ENCODE measurements at places on chromosomes 13 and 19.

- no peak for DNase-seq
Measured at GRCh38 chr19:55552620-55553019, 7.3 kb upstream of the SBK3 start.

- no peak for DNase-seq
Measured at GRCh38 chr13:90968166-90968904, 379.2 kb upstream of the MIR17HG start.

GRCh38 chr13:48112896-48113755 is 18.2 kb upstream of the MED4 start:
- no peak for DNase-seq

- DNase-seq = peak; percentile 45
Measured at GRCh38 chr19:41993612-41994483, at the start of gene ATP1A3. ATP1A3 (minus strand) TSS chr19:41994230; CDS start chr19:41994076, 154 bp downstream.

DNA sequence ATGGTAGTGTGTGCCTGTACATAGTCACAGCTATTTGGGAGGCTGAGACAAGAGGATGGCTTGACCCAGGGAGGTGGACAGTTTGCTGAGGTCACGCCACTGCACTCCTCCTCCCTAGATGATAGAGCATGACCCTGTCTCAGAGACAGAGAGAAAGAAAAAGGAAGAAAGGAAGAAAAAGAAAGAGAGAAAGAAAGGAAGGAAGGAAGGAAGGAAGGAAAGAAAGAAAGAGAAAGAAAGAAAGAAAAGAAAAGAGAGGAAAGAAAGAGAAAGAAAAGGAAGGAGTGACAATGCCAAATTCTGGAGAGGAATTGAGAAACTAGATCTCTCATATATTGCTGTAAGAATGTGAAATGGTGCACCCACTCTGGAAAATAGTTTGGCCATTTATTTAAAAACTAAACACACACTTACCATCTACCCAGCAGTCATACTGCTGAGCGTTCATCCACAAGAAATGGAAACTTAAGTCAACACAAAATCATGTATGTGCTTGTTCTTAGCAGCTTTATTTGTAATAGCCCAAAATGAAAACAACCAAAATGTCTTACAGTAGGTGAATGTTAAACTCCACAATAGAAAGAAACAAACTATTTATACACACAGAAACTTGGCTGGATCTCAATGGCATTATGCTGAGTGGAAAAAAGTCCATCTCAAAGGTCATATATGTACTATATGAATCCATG is 7.5 kb downstream of the TEX101 start:
- DNase-seq = no peak

DNA sequence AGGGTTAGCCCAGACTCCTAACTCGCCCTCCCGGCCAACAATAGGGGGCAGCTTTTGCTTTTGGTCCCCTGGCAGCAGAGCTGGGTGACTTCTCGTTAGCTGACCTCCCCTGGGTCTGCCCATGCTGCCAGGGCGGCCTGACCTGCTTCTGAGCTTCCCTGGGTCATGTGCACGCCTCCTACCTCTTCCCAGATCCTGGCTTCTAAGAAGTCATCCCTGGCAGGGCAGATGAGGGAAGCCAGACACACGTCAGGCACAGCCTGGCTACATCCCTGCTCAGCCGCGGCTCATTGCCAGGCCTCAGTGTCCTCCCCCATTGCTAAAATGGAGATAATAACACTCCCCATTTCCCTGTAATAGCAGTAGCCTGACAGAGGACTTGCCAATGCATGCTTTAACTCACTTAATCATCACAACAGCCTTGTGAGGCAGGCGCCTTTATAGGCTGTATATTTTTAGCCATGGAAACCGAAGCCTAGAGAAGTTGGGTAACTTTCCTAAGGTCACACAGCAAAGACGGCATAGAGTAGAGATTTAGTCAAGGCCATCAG is 2.1 kb downstream of the KCNK6 start:
- DNase-seq = no peak

GRCh38 chr19:4597975-4598671 is 38.6 kb upstream of the SEMA6B start:
- DNase-seq = no peak

DNA sequence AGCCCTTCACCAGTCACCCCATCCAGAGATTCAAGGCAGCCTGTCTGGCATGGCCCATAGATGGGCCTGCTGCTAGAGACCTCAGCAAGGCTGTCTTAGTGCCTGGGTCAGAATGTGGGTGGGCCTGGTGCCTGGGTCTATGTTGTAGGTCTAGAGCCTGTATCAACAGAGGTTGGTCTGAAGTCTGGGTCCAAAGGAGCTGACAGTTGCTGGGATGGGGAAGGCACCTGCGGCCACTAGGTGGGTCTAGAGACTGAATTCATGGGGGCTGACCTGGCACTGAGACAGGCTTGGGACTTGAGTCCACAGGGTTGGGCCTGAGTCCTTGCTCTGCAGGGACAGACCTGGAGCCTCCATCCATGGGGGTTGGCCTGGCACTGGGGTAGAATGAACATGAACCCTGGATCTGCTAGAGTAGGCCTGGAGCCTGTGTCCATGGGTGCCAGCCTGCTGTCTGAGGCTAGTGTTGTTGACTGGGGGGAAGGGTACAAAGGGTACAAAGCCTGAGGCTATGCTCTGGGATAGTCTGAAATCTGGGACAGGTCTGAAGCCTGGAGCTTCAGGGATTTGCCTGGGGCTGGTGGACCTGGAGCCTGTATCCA is 516.8 kb downstream of the OLFM4 start:
- DNase-seq = no peak

- peak; percentile 52 for DNase-seq
Measured at GRCh38 chr19:46616631-46617322, 8.1 kb downstream of the PTGIR start.

DNA sequence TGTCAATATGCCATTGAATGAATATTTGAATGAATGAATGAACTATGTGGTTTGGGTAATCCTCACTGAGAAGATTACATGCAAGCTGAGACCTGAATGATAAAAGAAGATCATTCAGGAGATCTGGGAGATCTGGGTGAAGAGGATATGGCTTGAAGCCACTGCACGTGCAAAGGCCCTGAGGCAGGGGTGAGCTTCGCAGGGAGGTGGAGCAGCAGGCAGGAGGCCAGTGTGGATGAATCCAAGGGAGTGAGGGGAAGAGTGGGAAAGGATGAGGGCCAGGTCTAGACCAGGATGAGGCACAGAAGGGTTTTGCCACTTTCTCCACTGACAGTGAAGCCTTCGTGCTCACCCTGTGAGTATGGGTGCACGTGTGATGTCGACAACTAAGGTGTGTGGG is 49.9 kb downstream of the ERICH4 start:
- DNase-seq = no peak

GRCh38 chr13:106029676-106030290 is 505.7 kb downstream of the EFNB2 start:
- no peak for DNase-seq

DNA sequence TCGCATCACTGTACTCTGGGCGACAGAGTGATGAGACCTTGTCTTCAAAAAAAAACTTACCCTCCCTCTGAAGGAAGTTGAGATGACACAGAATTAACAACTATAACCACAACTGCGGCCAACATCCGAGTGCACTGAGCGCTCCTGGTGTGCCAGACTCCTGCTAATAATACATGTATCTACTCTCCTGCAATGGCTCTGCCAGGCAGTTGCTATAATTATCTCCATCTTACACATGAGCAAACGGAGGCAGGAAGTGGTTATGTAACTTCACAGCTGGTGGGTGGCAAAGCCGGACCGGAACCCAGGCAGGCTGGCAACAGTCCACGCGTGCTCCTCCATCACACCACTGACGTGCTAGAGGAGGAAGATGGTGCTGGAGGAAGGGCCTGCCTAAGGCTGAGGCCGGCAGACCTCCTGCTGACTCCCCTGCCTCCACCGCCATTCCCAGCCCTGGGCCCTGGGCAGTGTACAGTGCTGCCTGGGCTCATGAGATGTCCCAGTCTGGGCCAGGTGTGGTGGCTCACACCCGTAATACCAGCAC is 12.6 kb downstream of the XRCC1 start:
- peak; percentile 38 for DNase-seq

DNA sequence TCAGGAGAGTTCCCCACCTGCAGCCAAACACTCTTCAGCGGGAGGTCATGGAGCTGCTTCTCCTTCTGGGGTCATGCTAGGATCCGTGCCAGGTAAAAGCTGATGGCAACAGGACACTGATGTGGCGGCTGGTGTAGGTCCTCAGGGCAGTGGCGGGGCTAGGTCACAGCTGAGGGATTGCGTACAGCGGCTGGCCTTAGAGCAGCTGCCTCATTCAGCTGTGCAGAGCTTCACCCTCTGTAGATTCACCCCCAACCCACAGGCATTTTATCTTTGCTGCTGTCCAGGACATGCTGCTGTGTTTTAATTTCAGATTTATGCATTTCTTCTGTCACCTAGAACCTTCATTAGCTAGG is 2.3 kb downstream of the MCF2L start:
- no peak for DNase-seq

- DNase-seq = no peak
Measured at GRCh38 chr19:49840736-49841249, 10.2 kb upstream of the PTOV1 start.

GRCh38 chr19:49136771-49137171 is 17.4 kb downstream of the PPFIA3 start:
- no peak for DNase-seq

- no peak for DNase-seq
Measured at GRCh38 chr19:47749326-47749725, 4.0 kb downstream of the NOP53 start.

DNA sequence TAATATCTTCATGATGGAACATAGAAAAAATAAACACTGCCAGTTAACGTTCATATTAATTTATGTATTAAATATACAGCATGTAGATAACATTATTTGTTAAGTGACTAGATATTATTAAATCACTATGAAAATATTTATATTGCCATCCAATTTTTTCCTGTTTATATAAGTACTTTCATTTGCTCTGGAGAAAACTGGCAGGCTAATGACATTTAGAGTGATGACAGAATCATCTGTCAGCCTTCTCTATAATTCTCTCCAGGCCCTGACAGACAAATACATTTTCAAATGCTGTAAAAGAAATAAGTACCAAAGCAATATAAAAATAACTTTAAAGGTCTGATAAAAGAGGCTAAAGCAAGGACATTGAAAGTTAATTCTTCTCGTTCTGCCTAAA is 2556.7 kb upstream of the PCDH20 start:
- DNase-seq = no peak

DNA sequence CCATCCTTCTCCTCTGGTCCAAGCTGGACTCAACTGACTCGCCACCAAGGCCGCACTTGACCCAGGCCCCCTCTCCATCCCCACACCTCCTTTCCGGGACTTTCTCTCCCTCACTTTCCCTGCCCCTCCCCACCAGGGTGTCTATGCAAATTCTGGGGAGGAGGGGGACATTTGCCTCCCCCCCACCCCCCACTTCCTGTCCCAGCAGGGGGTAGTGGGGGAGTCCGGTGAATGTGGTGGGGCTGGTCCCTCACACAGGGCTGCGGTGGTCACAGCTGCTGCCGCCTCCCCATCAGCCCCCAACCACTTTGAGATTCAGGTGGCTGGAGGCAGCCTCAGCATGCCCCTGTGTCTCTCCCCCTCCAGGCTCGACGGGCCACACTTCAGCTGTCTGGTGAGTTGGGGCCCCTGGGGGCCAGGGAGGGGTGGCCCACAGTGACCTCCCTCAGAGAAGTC is 870 bp downstream of the SPIB start:
- no peak for DNase-seq

DNA sequence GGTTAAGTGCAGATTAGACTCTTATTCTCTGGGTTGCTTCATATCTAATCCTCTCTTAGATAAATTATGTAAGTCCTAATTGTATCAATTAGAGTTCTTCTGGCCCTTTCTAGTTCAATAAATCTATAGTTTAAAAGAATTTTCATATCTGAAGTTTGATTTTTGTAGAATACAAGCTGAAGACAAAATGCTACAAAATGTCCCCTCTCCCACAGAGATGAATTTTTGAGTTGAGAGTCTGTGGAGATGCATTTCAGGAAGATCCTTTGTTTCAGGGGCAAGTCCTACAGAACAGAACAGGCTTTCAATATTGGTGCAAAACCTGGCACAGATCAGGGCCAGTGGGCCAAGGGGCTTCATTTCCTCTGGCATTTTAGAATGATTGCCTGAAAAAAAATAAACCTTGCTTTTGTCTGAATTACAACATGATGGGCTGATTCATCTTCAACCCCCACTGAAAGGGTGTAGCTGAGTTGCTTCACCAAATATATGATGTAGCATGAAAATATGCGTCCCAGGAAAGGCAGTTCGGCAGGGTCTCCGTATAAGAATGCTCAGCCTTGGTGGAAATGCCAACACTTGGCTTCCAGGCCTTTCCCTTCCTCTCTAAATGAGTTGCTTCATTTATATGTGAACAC is 6.4 kb upstream of the IPO5 start:
- DNase-seq = no peak

GRCh38 chr13:97569841-97570240 is 135.9 kb downstream of the RAP2A start:
- no peak for DNase-seq

DNA sequence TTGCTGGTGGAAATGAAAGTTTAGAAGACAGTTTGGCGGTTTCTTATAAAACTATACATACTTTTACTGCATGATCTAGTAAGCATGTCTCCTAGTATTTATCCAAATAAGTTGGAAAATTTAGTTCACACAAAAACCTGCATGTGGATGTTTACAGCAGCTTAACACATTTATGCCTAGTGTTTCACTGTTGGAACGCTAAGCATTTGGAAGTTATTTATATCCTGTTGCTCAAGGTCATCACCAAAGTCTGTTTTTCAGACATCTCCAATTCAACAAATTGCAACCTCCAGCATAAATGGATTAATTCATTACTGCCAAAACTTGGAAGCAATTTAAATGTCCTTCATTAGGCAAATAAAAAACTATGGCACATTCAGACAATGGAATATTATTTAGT is 461.8 kb downstream of the SUCLA2 start:
- DNase-seq = no peak

GRCh38 chr19:45794627-45795026 is 2.0 kb upstream of the DMWD start:
- DNase-seq = no peak

- no peak for DNase-seq
Measured at GRCh38 chr13:22325761-22326160, 654.9 kb downstream of the FGF9 start.

DNA sequence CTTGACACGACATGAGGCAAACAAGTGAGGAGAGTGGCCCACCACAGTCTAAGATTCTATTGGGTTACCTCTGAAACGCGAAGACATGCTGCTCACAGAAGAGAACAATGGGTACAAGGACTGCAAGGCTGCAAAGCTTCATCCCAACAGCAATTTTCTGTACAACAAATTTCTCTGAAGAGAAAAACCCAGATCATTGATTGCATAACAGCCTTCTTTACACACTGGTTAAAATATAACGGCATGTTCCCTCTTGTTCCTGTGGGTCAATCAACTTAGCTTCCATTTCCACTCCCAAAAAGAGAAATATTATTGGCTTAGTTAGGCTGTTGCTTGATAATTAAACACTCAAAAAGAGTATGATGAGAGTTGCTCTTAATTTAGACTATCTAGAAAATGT is at the start of gene CPB2:
TSS of gene CPB2 (minus strand) at position 166 of the 400 bp plus-strand sequence. CDS start at position 142, 24 bp downstream.
- no peak for DNase-seq
